ENCODE measurements at places on chromosomes 1 and 21.
A peak's percentile ranks its signal among the peaks of the same experiment; 100 is the strongest.

DNA sequence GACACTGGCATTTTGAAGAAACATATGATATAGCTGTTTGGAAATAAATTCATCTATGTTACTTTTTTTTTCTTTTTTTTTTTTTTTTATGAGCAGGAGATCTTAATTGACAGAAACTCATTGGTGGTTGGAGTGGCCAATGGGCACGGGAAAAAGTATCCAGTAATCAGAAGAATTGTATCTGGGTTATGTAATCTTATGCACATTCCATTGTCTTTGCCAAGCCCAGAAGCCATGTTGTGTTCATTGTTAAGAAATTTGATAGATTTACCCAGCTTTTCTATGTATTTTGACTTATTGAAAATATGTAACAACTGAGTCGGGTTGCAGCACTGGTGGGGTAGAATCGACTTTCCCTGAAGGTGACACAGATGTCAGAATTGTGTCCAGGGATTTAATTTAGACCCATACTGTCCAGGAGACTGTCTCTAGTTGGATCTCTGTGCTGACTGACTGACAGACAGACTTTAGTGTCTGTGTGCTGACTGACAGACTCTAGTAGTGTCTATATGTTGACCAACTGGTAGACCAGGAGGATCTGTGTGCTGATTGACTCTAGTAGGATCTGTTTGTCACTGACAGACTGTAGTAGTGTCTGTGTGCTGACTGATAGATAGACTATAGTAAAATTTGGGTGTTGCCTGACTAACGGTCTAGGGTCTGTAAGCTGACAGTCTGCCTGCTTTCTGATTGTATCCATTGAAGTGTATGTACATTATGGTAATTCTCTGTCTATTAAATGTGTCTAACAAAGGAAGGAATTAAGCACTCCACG is 12.3 kb upstream of the C4BPB start:
- DNase-seq: no peak

GRCh38 chr1:11653861-11654136 is 430 bp downstream of the FBXO2 start:
- no peak for DNase-seq

DNA sequence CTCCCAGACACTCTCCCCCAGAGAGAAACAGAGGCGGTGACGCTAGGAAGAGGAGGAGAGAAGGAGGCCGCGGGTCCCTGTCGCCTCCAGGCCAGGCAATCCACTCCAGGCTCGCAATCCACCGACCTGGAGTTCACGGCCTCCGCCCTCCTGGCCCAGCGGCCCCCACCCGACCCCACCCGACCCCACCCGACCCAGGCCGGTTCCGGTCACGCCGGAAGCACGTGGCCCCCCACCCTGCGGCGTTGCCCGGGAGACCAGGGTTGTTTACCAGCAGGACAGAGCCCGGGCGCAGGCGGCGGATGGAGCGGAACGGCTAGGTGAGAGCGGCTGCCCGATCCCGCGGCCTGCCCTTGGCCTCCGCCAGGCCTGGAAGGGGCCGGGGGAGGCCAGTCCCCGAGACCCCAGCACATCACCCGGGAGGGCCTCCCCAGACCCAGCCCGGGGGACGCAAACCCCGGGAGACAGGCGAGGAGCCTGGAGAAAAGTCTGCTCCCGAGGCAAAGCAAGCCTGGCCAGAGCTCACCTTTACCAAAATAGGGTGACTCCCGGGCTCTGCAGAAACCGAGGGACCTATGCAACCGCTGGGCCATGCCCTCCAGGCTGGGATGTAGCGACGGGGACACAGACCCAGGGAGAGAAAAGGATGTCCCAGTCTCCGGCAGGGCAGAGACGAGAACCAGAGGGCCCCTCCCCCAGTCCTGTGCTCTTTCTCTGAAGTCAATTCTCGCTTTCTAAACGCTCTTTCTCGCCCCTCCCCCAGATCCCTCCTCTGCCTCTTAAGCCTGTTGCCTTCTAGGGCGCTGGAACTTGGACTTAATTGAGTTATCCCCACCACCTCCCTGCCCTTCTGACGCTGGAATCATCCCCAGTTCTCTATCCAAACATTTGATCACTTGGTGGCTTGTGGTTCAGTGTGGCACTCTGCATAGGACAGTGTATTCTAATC is at the start of the genes PLA2G2C and UBXN10:
Gene PLA2G2C, minus strand, starts transcription at position 685 of the 949 bp plus-strand sequence. CDS start 9,155 bp downstream, outside the sequence.
Gene UBXN10, plus strand, starts transcription at position 263 of the 949 bp plus-strand sequence. CDS start 4,466 bp downstream, outside the sequence.
- peak; percentile 64 for DNase-seq

DNA sequence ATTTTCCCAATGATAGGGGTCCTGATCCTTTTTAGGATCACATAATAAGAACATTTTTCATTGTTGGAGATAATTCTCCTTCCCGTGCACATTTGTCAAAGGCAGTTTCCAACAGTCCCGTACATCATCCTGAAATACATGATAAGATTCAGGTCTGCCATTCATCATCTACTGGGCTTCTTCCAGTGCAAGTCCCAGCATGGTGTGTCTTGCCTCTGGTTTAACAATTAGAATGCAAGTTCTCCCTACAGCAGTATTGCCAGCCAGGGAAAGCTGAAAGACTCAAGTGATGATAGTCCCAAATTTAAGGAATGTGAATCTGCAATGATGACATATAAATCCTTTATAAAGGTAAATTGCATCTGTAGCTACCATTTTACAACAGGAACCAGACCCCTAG is 146.2 kb downstream of the DAB1 start:
- DNase-seq: no peak

DNA sequence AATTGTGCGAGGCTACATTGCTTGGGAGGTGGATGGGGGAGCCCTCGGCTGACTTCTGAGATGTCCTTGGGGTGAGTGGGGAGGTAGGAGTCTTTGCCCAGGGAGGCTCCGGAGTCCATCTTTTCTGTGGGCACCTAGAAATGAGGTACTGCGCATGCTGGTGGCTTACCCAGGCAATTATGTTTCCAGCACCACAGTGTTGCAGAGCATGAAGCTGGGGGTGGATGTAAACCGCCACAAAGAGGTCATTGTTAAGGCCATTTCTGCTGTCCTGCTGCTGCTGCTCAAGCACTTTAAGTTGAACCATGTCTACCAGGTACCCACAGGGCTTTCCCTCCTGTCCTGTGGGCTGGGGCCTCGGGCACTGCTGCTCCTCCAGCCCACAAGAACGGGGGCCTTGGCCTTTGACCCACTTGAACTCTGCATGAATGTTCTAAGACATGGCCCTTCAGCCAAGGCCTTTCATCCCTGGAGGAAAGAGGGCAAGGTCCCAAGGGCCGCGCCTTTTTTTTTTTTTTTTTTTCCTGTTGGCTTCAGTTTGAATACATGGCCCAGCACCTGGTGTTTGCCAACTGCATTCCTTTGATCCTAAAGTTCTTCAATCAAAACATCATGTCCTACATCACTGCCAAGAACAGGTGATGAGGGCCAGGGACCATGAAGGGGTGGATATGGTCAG is 14.6 kb downstream of the STRIP1 start:
- DNase-seq: no peak

DNA sequence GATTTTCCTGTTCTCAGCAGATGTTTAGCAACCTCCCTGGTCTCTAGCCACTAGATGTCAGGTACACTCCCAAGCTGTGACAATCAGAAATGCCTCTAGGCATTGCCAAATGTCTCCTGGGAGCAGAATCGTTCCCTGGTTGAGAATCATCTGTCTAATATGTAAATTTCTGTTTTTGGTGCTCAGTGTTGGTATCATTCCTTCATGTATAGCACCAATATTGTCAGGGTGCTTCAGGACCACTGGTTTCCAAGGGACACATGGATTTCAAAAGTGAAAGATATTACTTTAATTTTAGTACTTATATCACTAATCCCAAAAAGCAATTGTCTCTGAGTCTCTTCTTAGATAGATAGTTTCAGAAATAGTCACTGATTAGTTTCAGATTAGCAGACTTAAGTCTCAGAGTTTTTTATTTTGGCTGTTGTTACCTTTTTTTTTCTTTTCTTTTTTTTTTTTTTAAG is 160.1 kb downstream of the PTPRC start:
- no peak for DNase-seq

DNA sequence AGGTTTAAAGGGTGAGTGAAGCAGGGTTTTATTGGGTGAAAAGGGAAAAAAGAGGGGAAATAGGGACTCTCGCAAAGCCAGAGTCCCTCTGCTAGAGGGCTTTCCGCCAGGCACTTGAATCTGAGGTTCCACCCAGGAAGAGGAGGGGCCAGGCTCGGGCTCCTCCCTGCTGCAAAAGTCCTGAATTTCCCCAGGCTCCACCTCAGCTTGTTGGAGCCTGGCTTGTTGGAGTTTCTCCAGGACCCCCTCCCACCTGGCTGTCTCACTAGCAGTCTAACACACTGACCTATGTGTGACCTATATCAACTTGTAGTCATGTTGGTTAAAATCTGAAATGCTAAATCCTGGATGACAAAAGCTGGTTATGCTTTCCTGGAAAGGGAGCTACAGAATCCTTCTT is 25.5 kb downstream of the GBP2 start:
- DNase-seq: no peak

DNA sequence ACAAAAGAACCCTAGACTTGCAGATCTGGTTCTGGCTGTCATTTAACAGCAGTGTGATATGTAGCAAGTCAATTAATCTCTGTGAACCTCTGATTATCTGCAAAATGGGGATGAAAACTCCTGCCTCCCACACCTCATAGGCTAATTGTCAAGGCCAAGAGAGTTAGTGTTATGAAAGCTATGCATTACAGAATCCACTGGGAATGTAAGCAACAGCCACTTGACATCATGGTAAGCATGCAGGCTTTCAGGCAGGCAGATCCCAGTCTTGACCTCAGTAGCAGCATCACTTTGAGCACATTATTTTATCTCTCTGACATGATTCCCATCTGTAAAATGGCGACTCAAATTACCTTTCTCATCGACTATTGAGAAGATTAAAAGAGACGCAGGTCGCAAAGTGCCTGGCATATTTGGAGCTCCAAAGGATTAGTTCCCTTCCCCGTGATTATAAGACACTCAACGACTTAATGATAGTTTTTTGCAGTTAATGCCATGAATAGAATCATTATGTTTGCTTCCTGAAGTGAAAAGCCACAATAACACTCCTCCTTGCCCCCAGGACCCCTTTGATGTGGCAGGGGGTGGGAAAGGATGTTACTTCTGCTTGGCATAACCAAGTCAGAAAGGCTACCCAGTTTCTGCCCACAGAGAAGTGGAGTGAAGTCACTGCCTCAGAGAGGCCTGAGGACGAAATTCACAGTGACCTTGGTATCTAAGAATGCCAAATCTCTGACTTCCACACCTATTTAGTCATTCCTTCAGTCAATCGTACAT is 273.0 kb upstream of the NFIA start:
- DNase-seq: no peak

- no peak for DNase-seq
Measured at GRCh38 chr21:38504066-38504465, 5.8 kb upstream of the ERG start.

DNA sequence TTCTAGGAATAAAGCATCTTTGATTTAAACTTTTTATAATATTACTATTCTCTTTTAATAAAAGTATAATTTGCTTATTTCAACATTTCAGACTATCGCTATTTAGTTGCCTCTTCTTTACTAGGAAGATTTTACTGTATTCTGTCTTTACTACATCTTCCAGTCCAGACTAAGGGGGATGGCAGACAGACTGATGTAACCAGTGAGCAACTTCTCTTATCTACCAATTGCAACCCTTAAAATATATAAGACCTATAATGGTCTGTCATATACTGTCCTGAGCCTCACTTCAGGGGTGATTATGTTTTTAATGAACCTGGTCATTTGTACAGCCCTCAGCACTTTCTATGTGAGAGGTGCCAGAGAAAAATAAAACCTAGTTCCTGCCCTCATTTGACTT is 87.0 kb downstream of the UBE2U start:
- no peak for DNase-seq

DNA sequence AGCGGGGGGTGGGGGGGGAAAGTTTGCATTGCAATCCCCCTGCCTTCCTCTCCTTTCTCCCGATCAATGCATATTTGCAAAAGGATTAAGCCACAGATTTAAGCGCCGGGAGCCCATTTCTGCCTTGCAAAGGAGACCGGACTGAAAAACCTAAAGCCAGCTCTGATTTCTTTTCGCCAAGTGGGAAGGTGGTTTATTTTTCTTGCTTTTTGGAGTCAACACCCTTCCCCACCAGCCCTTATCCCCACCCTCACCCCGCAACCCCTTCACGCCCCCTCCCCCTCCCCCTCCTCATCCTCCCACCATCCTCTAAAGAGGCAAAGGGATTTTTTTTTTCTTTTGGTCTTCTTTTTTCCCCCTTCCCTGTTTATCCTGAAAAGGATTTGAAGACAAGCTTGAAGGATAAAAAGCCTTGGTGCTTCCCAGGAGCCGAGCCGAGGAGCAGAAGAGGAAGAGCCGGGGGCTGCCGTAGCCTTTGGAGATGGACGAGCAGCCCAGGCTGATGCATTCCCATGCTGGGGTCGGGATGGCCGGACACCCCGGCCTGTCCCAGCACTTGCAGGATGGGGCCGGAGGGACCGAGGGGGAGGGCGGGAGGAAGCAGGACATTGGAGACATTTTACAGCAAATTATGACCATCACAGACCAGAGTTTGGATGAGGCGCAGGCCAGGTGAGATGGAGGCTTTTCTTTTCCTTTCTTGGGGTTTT is 513 bp downstream of the PBX1 start:
- no peak for DNase-seq

GRCh38 chr1:108657356-108658080 is 3.4 kb downstream of the HENMT1 start:
- no peak for DNase-seq

DNA sequence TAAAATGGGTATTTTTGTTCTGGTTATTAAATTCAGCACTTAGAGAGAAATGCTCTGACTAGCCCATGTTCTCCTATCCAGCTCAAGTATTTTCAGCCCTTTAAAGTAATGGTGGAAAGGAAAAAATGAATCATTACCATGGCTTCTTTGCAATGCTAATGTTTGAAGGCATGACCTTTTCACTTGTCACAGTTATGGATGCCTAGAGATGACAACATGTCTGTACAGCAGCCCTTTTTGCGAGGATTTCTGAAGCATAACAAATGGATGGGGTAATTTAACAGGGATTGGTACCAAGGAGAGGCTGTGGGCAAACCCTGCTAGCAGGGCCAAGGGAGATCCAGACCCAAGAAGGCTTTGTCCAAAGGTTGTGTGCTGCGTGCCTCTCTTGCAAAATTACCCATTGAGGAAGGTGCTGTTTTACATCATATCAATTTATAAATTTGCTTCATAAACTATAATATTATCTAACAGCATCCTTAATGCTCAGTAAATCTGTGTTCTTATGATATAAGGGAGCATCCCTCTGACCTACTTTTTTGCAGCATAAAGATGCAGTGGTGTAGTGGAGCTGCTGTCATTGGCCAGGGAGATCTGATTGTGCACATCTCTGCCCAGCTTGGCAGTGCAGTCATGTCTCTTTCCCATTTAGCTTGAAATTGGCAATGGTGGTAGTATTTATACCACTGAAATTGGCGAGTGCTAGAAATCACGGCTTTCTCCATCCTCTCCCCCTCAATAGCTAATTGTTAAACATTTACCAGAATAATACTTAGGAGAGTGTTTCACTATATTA is 327.1 kb downstream of the PCP4 start:
- no peak for DNase-seq

GRCh38 chr1:24411963-24412362 is 1.6 kb downstream of the STPG1 start:
- no peak for DNase-seq

All from CD4-positive, alpha-beta T cell treated with Interleukin-12 subunit alpha and Interleukin-12 subunit beta, for 1 hour (primary cell).